Endodermal cell (in vitro differentiated cells): ENCODE measurements at places on chromosomes 5 and 9.

DNA sequence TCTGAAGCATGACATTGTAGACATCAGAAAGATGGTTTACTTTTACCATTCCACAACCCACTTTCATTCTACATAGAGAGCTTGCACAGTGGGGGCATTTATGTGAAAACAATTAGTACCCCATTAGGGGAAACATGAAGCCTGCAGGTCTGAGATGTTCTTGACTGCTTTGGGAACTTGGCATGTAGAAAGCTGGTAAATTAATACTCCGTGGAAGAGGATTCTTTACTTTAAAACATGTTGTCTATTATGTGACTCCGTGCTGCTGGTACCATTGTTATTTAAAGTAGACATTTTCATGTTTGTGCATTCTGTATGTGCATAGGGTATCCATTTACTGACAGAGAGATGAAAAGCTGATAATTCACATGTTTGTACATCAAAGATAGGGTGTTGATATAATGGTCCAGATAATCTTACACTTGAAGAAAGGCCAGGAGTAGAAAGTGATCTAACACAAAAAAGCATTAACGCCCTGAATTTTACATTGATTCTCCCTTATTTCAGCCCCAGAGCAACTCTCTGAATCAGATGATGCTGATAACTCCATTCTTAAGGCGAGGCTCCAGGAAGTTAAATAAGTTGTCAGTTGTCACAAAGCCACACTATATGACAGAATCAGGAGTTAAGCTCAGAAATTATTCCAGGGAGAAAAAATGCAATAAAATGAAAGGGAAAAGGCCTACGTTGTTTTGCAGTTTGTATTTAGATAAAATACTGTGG is 50.1 kb upstream of the CD180 start:
- DNase-seq: no peak

- no peak for DNase-seq
Measured at GRCh38 chr5:147659166-147659929, 123.2 kb downstream of the JAKMIP2 start.

DNA sequence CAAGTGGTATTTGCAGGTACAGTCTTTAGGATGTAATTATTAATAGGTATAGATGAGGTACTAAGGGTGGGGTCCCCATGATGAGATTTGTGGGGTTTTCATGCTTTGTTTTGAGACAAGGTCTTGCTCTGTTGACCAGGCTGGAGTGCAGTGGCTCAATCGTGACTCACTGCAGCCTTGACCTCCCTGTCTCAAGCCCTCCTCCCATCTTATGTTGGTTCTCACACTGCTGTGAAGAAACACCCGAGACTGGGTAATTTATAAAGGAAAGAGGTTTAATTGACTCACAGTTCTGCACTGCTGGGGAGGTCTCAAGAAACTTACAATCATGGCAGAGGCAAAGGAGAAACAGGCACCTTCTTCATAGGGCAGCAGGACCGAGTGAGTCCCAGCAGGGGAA is 217.5 kb downstream of the CDK5RAP2 start:
- DNase-seq: no peak

DNA sequence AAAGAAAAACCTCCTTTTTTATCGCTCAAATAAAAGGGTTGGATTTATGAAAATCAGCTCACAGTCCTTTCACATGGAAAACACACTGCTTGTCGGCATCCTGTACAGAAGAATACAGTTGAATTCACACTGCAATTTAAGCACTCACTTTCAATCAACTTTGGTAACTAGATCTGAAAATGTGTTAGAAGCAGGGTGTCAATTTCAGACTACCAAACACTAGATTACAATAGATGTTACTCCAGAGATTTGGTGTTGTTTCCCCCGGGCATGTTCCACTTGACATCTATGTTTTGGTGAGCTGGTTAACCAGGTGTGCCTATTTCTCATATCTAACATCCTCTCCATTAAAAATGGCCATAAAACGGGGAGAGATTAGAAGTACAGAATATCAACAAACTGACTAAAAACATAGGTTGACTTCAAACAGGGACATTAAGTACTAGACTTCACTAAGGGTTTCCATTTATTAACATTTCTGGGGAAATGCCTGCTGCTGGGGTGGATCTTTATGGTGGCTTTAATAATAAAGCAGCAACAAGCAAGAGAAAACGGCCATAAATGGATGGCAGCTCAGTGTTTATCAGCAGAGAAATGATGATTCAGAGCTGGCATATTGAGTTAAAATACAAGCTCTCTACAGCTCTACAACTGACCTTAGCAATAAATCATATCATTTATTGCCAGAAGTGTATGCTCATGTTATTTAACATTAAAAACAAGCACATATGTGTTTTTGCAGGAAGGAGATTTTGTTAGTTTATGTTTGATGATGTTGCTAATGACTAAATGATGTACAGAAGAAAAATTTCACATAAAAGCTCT is 158.8 kb downstream of the SLF1 start:
- DNase-seq: no peak
